Testis (tissue), 5 donors: ENCODE measurements at places on chromosomes 4 and X. TPM values are rescaled to one million over a fixed set of nuclear protein-coding genes. Genes with fewer than 3 reads are reported as not detected.
A peak's percentile ranks its signal among the peaks of the same experiment; 100 is the strongest.

TMPRSS11F gene
- 1.0 TPM for total RNA-seq

DNA sequence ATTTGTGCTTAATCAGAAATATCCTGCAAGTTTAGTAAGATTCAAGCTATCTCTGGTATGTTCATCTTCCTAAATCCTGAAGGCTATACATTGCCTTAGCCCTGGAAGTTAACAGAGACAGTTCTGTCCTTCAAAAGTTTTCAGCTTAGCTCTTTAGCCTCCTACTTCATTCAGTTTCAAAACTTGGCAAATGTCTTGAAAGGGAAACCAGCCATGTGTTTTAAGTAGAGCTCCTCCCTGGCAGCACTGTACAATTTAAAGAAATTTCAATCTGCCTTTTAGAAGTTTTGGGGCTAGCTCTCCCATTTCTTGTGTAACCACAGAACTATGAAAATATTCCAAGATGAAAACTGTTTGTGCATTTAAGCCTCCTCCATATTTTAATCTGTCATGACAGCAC lies 47.0 kb downstream of the FANCB start:
- no peaks in the 10 kb centered on the region for H3K36me3 ChIP-seq
- H3K27me3 ChIP-seq = no peaks in the 10 kb centered on the region
- H3K4me1 ChIP-seq = no peaks in the 10 kb centered on the region
- H3K27ac ChIP-seq = no peak overlapping the region

- no peaks in the 10 kb centered on the region for H3K36me3 ChIP-seq
- no peak overlapping the region for H3K4me3 ChIP-seq
- H3K27me3 ChIP-seq = no peaks in the 10 kb centered on the region
- H3K27ac ChIP-seq = no peak overlapping the region
Observed at GRCh38 chr4:184328022-184328736, 110.5 kb upstream of the ENPP6 start.

DNA sequence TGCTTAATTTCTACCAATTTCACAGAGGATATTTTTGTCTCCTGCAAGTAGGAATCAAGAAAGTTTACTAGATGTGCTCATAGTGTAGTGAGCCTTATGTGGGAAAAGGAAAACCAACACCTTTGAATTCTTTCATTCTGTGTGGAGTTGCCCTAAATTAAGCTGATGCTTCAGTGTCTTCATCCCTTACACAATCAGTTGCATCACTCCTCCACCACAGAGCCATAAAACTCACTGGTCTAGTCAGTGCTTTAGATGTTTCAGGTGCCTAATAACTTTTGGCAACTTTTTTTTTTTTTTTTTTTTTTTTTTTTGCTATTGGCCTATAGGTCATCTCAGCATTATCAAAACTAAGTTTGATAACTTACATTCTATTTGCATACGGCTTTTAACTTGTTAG lies 41.5 kb downstream of the HHIP start:
- H3K27ac ChIP-seq = no peak overlapping the region
- no peaks in the 10 kb centered on the region for H3K36me3 ChIP-seq
- DNase-seq = no peak
- H3K4me1 ChIP-seq = no peaks in the 10 kb centered on the region

DNA sequence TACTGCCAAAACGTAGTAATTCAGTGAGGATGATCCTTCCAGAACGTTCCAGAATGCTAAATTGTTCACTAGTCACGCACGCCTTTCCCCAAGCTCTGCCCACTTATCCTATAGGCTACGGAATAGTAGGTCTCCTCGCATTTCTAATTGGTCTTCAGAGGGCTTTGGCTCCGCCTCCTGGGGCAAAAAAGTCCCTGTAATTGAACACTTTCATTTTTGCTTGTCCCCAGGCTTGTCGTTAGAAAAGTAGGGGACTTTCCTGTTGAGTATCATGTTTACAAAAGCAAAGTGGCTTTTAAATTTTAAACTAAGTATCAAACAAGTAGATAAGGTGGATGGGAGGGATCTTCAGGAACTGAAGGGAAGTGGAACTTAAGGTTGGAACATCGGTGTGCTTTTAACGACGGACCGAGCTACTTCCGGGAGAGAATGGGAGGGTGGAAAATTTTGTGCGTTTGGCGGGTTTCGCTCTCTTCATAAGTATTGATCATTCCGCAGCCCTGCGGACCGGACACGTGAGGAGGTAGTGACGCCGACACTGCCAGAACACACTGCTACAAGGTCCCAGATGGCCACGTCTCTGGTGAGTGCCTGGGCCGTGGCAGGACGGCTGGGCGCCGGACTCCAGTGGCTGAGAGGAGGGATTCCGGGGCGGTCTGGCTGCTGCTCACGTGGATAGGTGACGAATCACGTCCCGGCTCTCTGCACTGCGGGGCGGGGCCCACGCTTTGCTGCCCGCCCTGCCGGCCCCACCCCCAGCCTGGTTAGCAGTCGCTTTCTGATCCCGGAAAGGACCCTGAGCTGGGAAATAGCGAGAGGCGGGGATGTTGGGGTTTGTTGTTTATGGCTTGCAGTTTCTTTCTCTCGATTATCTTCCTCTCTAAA lies at the start of gene NXT2:
TSS of gene NXT2 (plus strand) at position 406 of the 885 bp plus-strand sequence. CDS start at position 569, 163 bp downstream.
- no peaks in the 10 kb centered on the region for H3K27me3 ChIP-seq
- DNase-seq = peak; percentile 95
- no peaks in the 10 kb centered on the region for H3K36me3 ChIP-seq

BST1 gene
- total RNA-seq = 1.6 TPM

GSX2 gene
- 1.8 TPM for total RNA-seq

FGFR3 gene
- total RNA-seq = 79.6 TPM

WDR1 gene
- 168 TPM for total RNA-seq

- H3K4me1 ChIP-seq = peaks cover 4% of the 10 kb centered on the region
- peaks cover 2% of the 10 kb centered on the region for H3K27me3 ChIP-seq
- DNase-seq = no peak
Observed at GRCh38 chr4:84503495-84504437, 4.7 kb upstream of the NKX6-1 start.

DNA sequence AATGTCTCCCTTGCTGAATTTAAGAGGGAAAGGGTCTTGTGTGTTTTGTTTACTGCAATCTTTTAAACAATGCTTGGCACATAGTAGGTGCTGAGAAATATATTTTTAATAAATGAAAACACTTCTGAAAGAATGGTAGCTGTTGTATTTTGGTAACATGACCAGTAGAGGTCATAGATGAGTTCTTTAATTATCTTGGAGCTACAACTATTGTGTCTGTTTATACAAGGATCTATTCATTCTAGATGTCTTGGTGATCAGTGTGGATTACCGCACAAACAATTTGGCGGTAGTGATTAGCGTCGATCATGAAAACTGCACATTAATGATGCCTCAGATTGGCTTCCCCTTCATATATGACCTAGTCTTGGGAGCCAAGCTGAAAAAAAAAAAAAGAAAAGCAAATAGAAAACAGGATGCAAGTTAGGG lies 21.4 kb upstream of the SCRG1 start:
- H3K4me1 ChIP-seq = no peaks in the 10 kb centered on the region
- H3K36me3 ChIP-seq = no peaks in the 10 kb centered on the region
- no peak for DNase-seq
- no peak overlapping the region for H3K4me3 ChIP-seq
- H3K27me3 ChIP-seq = no peaks in the 10 kb centered on the region

GRCh38 chr4:169013396-169013795 lies 3.3 kb upstream of the CBR4 start:
- no peak overlapping the region for H3K27ac ChIP-seq
- H3K4me1 ChIP-seq = peaks cover 30% of the 10 kb centered on the region
- DNase-seq = no peak
- no peak overlapping the region for H3K4me3 ChIP-seq

DNA sequence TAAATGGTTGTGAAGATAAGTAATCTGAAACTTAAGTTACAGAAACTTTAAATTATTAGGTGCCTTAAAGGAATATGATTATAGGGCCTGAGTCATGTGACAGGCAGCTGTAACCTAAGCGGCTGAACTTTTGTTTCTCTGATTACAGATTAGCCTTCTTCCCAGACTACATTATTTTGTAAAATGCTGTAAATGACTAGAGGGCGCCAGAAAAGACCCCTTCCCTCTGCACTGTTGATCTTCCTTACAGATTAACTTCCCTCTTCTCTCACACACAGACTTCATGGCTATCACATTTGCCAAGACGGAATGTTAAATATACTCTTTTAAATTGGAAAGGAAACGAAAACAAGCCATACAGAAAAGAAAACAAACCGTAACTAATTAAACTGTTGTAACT lies 96.6 kb downstream of the EVC2 start:
- H3K4me3 ChIP-seq = no peak overlapping the region
- H3K27me3 ChIP-seq = no peaks in the 10 kb centered on the region
- DNase-seq = no peak
- H3K36me3 ChIP-seq = no peaks in the 10 kb centered on the region
- H3K27ac ChIP-seq = no peak overlapping the region

DNA sequence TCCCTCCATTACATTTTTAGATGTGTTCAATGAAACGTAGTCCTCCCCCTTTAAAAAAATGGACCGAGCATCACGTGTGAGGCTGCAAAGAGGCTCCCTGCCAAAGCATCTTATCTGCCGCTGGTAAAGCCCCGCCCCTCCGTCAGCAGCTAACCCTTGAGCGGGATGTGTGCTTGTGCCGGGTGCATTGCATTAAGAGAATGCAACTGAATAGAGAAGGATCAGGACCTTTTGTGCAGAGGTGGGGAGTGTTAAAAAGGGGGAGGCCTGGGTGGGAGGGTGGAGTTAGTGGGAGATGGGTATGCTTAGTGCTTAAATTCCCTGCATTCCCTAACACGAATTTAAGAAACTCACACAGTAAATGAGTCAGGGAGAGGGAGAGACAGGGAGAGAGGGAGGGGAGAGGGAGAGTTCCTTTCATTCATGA lies 66.0 kb downstream of the TBL1X start:
- H3K27me3 ChIP-seq = no peaks in the 10 kb centered on the region
- H3K4me1 ChIP-seq = peaks cover 4% of the 10 kb centered on the region
- no peaks in the 10 kb centered on the region for H3K36me3 ChIP-seq
- H3K27ac ChIP-seq = no peak overlapping the region
- H3K4me3 ChIP-seq = no peak overlapping the region
- peak; percentile 88 for DNase-seq

GRCh38 chrX:41808047-41808446 lies 84.1 kb downstream of the GPR82 start:
- H3K27me3 ChIP-seq = no peaks in the 10 kb centered on the region
- no peak overlapping the region for H3K27ac ChIP-seq
- no peak for DNase-seq
- no peaks in the 10 kb centered on the region for H3K4me1 ChIP-seq
- no peak overlapping the region for H3K4me3 ChIP-seq
- no peaks in the 10 kb centered on the region for H3K36me3 ChIP-seq

GRCh38 chr4:101187841-101188240 lies 159.5 kb downstream of the PPP3CA start:
- DNase-seq = no peak
- peaks cover 8% of the 10 kb centered on the region for H3K4me1 ChIP-seq
- no peaks in the 10 kb centered on the region for H3K27me3 ChIP-seq
- no peak overlapping the region for H3K4me3 ChIP-seq

- no peak for DNase-seq
- no peaks in the 10 kb centered on the region for H3K27me3 ChIP-seq
- H3K36me3 ChIP-seq = no peaks in the 10 kb centered on the region
- H3K27ac ChIP-seq = no peak overlapping the region
- no peak overlapping the region for H3K4me3 ChIP-seq
Observed at GRCh38 chr4:150874338-150875226, 140.5 kb downstream of the LRBA start.

DNA sequence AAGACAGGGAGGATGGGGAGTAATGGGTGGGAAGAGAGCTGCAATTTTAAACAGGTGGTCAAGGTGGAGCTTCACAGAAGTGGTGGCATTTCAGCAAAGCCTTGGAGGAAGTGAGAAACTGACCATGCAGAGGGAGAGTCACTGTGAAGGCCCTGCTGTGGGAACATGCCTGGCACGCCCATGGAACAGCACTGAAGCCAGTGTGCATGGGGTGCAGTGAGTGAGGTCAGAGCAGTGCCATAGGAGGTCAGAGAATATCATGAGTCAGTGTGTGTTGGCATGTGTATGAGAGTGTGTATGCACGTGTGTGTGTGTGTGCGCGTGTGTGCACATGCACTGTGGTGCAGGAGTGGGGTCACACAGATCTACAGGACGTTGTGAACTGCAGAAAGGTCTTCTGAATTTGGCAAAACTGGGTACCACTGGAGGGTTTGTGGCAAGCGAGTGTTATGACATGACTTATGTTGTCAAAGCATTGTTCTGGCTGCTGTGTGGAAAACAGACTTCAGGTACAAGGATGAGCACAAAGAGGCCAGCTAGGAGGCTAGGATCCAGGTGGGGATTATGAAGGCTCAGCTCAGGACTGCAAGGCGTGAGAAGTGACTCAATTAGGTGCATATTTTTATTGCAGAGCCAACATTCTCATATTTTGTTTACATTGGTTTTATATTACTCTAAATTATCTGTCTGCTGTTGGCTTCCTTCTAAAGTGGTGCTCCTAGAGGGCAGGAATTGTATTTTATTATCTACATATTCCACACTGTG lies 34.0 kb downstream of the ZNF827 start:
- H3K36me3 ChIP-seq = no peaks in the 10 kb centered on the region
- no peaks in the 10 kb centered on the region for H3K4me1 ChIP-seq
- H3K27me3 ChIP-seq = no peaks in the 10 kb centered on the region

MAGEA11 gene
- total RNA-seq = 9.8 TPM

- no peaks in the 10 kb centered on the region for H3K4me1 ChIP-seq
- H3K4me3 ChIP-seq = no peak overlapping the region
- no peaks in the 10 kb centered on the region for H3K27me3 ChIP-seq
- no peak overlapping the region for H3K27ac ChIP-seq
- no peaks in the 10 kb centered on the region for H3K36me3 ChIP-seq
Observed at GRCh38 chr4:121253961-121254360, 89.8 kb upstream of the TNIP3 start.

ETDA gene
- not detected for total RNA-seq

GRCh38 chr4:40379248-40379647 lies 44.1 kb downstream of the CHRNA9 start:
- no peaks in the 10 kb centered on the region for H3K4me1 ChIP-seq
- DNase-seq = no peak
- no peaks in the 10 kb centered on the region for H3K36me3 ChIP-seq
- H3K4me3 ChIP-seq = no peak overlapping the region
- no peak overlapping the region for H3K27ac ChIP-seq

PAGE2 gene
- 24.3 TPM for total RNA-seq

DNA sequence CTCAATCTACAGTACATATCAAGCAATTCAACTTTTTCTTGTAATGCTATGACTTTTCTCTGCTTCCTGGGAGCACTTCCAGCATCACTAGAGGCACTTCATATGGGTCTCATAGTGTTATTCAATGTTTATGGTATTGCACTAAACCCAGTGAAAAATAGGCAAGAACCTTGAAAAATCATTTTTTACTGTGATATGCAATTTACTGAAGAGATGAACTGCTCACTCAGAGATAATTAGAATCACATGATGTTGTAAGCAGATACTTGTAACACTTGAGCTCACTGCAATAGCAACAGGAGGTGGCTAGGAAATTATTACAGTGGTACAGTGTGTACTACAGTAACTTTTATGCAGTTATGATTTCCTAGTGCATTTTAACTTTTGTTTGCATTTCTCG lies 93.3 kb downstream of the RASGEF1B start:
- no peak for DNase-seq
- no peaks in the 10 kb centered on the region for H3K4me1 ChIP-seq
- H3K27me3 ChIP-seq = no peaks in the 10 kb centered on the region
- H3K27ac ChIP-seq = no peak overlapping the region
- H3K4me3 ChIP-seq = no peak overlapping the region

ITM2A gene
- total RNA-seq = 24.7 TPM
